ENCODE measurements at places on chromosomes 2 and 18.
A peak's percentile ranks its signal among the peaks of the same experiment; 100 is the strongest.

- DNase-seq, result no peak
These were observed 42.7 kb downstream of the NPPC start for GRCh38 chr2:231883468-231883881.

DNA sequence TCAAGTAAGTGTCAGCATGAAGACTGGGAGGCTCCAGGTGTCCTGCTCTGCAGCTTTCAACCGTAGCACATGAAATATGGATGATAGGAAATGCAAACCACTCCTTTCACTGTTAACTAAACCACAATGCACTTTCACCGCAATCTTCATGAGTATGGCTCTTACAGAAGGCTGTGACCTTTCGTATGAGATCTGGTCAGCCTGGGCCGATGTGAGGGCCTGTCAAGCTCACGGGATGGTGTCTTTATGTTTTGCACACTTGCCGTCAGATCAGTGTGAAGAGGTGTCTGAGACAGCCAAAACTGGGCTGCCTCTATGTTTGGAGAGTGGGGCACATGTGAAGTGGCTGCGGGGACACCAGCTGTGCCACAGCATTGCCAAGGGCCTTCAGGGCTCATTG, 62.8 kb upstream of the AFF3 start:
- no peak for DNase-seq

- no peak for DNase-seq
These were observed 14.1 kb upstream of the ZDBF2 start for GRCh38 chr2:206260188-206261012.

- DNase-seq, result no peak
These were observed 9.5 kb upstream of the CCDC68 start for GRCh38 chr18:54968807-54969206.

- DNase-seq, result no peak
These were observed 797.1 kb downstream of the SLC4A3 start for GRCh38 chr2:220424561-220424960.

GRCh38 chr18:30944773-30945417, 97.6 kb downstream of the DSC3 start:
- no peak for DNase-seq

DNA sequence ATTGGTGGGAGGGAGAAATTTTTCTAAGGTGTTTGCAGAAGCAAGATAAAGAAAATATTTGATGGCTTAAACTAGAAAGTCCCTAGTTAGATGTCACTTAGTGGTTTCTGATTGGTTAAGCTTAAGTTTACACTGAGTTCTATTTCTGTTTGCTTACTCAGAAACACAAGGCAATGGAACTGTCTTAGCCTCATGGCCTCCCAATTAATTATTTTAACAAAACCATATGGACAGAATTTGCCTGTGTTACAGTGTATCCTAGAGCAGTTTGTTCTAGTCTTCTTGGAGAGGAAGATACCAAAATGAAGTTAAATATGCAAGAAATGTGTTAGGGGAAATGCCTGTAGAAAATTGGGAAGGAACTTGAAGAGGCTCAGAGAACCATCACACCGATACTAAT, 4.6 kb upstream of the IMPACT start:
- no peak for DNase-seq

DNA sequence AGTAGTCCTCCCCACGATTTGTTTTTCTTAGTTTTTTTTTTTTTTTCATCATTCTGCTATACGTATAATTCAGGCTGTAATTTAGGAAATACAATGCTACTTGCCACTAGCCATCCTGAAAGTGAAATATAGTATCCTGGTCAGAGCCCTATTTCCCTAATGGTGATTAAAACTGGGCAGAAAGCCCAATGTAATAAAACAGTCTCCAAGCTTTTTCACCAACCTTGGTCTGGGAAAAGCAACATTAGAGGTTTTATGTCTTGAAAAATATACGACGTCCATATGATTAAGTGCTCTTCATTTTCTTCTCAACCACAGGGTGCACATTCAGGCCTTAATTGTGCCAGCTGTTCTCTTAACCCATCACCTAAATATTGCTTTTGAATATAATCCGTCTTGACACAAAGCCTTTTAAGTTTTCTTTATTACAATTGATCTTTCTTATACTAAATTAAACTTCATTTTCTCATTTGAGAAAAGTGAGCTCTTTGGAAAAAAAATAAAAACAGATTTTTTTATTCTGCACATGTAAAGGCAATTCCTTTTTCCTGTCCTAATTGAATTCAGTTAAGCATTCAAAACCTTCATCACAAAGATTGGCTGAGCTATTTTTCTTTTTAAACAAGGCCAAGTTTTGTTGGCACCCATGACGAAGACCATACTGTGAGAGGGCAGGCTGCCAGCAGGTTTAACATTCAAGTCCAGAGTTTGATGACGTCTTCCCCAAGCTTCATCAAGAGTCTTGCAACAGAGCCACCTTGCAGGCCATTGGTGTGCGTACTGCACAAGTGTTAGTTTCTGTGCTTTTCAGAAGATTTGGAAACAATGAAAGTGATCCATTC, 52.7 kb downstream of the MAP2 start:
- DNase-seq, result no peak

DNA sequence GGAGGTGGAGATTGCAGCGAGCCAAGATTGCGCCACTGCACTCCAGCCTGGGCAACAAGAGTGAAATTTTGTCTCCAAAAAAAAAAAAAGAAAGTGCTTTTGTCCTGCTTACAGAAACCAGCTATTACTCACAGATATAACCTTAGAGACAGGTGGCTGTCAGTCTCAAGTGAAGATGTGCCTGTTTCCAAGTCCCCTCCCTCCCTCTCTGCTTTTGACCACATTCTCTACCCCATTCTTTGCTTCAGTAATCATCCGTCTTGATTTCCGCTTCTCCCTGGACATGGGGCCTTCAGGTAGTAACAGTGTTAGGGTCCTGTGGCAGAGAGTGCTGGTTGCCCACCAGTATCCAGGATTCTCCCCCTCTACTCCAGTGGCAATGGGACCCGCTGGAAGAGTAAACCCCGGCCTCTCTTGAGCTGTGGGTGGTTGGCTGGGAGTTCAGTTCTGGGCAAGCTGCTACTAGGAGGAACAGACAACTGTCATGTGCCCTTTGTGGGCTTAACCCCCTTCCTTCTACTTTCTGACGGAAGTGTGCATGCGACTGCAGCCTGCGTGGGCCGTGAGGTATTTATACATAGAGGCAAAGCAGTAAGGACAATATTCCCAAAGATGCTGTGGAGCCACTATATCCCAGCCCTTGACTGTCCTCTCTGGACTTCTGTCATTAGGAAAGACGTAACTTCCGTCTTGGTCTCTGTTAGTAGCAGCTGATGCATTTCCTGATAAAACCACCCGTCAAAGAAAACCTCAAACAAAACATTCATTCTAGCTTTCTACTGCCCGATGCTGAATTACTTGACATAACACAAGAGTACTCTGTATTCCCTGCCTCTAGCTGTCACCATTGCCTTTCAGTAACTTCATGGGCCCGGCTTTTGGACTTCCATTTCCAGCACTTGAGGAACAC, 17.8 kb downstream of the PDCL3 start:
- DNase-seq, result no peak

GRCh38 chr2:72864500-72864899, 22.7 kb upstream of the SPR start:
- DNase-seq, result no peak

DNA sequence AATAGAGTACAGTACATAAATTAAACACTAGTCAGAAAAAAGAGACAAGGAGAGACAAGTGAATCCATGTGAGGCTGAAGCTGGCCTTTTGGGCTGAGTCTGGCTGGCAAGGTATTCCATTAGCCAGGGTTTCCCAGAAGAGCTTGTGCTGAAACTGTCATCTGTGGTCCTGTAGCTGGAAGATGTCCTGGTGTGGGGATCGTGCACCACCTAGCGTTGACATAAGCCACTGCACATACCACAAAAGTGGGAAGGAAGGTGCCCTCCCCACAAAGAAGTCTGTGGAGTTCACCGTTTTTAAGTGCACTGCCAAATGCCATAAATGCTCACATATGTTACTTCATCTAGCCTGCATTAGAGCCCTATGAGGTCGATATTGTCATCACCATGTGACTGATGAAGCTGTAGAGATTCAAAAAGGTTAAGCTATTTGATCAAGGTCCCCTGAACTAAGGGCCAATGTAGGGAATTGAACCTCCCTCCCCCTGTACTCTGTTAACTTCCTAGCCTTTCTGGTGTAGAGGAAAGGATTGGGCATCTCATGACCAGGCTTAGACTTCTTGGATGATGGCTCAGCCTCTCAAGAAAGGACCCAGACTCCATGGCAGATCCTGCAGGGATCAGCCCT, 31.9 kb upstream of the GALNT14 start:
- DNase-seq, result peak; percentile 71

GRCh38 chr18:13318731-13319501, 100.4 kb downstream of the LDLRAD4 start:
- DNase-seq, result no peak

GRCh38 chr2:124589971-124590370, 564.9 kb downstream of the CNTNAP5 start:
- DNase-seq, result no peak

- no peak for DNase-seq
These were observed 995.8 kb upstream of the CDH2 start for GRCh38 chr18:29172756-29173067.

GRCh38 chr2:112073875-112074274, 18.8 kb downstream of the TMEM87B start:
- no peak for DNase-seq

DNA sequence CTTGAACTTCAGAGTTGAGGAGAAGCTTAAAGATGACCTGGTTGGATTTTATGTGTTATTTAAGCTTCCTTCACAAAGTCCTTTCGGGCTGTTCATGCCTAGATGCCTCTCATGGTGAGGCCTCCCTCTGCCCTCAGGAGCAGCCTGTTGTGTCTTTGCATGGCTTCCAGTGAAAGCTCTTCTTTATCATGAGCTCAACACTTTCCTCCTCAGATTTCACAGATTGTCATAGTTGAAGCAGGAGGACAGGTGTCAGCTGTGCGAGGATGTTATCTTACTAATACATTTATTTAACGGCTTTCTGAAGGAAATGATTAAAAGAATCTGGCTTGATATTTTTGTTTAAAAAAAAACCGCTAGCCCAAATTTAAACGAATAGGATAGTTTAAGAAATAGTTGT, 48.8 kb upstream of the ITSN2 start:
- no peak for DNase-seq

DNA sequence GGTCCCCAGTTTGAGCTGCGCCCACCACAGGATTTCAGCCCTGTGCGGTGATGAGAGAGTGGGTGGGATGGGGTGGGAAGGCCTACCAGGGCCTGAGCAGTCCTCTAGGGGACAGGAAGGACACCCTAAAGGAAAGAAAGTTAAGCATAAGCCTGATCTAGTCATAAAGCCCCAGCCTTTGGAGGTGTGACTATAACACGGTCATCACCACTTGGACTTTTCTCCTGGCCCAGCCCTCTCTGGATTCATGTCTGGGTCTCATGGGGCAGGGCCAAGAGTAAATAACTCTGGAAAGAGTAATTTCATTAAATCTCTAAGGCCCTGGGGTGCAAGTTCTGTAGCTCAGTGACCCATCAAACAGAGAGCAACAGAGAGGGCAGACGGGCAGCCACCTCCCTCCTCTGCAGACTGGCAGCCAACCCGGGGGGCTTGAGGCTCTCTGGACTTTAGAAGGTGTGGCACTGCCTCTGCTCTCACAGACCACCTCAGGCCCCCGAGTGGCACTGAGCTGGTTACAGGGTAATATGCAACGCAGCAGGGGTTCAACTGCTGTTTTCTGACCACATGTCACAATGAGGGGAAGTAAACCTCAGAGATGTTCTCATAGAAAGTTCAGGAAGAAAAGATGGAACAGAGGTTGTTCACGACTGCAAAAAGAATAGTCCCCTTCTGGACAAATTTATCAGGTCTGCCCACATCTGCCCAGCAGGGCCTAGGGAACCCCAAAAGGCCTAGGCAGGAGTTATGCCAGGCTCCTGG, 41.5 kb downstream of the TGFA start:
- DNase-seq, result no peak

DNA sequence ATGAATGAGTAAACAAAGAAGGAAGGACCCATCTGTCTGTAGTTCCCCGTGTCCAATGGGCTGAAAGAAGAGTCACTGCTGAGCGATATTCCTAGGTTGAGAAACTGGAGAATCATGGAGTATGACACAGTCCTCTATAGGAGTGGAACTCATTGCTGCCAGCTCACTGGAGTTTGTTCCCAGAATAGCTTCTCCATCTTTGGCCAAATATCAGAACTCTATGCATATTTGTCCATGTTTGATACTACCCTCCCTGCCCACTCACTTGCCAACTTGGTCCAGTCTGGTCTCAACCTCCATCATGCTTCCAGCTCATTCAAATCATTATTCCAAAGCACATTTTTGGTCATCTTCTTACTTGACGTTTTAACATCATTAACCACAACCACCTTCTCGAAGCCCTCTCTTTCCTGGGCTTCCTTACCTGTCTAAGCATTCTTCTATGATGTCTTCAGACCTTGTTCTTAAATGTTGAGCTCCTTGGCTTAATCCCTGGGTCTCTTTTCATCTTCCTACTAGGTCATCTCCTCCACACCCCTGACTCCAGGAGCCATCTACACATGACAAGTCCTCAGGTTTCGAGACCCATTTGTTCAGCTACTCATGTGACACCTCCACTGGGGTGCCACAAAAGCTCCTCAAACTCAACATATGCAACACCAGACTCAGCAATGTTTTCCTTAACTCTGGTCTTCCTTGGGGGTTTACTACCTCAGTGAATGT, 221.6 kb downstream of the MYCN start:
- DNase-seq, result no peak

GRCh38 chr2:71003396-71003795, 8.7 kb upstream of the TEX261 start:
- DNase-seq, result no peak

GRCh38 chr2:191066197-191066918, 52.4 kb upstream of the STAT1 start:
- no peak for DNase-seq

GRCh38 chr18:68035774-68036522, 519.4 kb upstream of the DSEL start:
- DNase-seq, result no peak

- DNase-seq, result no peak
These were observed 38.5 kb downstream of the NCK2 start for GRCh38 chr2:105783151-105783738.

DNA sequence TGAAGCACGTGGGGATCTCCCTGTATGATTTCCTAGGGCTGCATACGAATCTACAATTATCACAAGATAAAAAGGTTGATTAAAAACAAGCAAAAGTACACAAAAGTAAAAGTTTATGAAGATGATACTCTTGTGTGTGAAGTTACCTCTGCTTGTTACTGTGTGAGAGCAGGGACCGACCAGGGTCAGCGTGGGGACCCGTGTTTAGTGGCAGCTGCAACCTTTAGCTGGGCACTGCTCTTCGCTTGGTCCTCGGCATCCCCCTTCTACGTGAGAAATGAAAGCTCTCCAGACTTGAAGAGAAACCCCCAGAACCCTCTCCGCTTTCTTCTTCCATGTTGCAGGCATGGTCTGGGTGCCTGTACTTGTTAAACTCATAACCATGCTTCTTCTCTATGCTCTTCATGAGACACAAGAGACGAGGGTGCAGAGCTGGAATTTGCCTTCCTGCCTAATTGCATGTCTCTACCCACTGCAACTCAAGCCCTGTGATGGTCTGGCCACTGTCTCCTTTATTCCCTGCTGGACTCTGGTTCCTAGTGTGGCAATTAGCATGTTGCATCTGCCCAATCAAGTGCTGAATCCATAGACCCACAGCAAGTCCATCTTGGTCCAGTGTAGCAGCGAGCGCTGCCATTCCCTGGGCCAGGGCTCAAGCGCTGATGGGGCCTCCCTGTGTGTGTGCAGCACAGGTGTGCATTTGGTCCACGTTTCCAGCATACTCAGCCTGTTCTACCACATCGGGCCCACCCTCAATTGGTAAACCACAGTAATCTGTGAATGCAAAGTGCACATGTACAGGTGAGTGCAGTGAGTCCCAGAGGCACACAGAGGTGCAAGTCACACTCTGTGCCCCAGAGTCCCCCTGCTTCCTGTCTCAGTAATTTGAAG, 88.5 kb downstream of the TWIST2 start:
- no peak for DNase-seq

GRCh38 chr2:225334514-225334913, 65.0 kb upstream of the NYAP2 start:
- DNase-seq, result no peak
